ENCODE measurements at places on chromosomes 2 and 18.

DNA sequence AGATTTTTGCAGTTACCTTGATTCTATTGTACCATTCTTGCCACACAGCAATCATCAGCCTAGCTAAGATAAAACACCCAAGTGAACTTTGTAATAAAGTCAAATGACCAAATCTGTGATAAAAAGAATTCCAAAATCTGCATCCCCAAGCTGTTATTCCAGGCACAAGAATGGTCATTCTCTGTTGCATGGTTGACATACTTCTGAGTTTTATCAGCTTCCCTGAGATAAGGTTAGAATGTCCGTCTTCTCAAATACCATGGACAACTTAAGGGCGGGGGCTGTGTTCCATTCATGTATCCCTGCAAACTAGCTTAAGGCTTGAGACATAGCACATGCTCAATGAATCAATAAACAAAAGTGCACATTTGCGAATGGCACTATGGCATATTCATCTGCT is 8.1 kb upstream of the BMP10 start:
- H3K27me3 ChIP-seq, result no peaks in the 10 kb centered on the region
- no peaks in the 10 kb centered on the region for H3K4me1 ChIP-seq
- H3K27ac ChIP-seq, result no peak overlapping the region
- H3K36me3 ChIP-seq, result no peaks in the 10 kb centered on the region
- DNase-seq, result no peak

DNA sequence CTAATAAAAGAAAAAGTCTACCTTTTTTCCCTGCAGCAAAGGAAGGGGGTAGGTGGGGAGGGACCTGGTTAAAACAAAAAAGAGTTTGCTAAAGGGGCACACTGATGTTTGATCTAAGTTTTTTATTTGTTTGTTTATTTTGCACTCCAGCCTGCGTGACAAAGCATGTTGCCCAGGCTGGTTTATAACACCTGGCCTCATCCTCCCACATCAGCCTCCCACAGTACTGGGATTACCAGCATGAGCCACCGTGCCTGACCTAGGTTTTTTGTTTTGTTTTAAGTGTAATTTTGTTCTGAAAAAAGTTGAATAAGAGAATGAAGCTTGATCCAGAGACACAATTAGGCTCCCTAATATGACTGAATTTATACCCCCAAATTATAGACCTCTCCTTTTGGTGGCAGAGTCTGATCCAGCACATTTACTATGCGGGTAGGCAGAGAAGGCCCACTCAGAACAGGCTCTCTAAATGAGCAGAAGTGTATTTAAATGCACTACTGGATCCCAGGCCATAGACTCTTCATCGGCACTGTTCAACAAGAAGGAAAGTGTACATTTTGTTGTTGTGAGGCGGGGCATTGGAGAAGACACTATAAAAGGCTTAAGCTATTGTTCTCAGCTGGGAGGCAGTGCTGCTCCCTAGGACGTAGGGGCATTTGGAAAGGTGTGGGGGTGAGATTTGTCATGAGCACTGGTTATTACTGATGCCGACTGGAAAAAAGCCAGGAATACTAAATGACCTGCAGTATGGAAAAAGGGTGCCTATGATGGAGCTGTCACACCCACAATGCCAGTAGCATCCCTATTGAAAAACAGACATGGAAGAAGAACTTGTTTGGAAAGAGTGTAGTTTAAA is 32.4 kb downstream of the MRPS9 start:
- H3K27me3 ChIP-seq, result no peaks in the 10 kb centered on the region
- H3K36me3 ChIP-seq, result no peaks in the 10 kb centered on the region
- peaks cover 21% of the 10 kb centered on the region for H3K4me1 ChIP-seq
- H3K27ac ChIP-seq, result peak overlapping the region; percentile 40

GRCh38 chr18:56488739-56489138 is 149.7 kb downstream of the TXNL1 start:
- H3K4me1 ChIP-seq, result no peaks in the 10 kb centered on the region
- no peaks in the 10 kb centered on the region for H3K27me3 ChIP-seq
- H3K36me3 ChIP-seq, result no peaks in the 10 kb centered on the region
- H3K27ac ChIP-seq, result no peak overlapping the region
- H3K4me3 ChIP-seq, result no peak overlapping the region
- no peak for DNase-seq

DNA sequence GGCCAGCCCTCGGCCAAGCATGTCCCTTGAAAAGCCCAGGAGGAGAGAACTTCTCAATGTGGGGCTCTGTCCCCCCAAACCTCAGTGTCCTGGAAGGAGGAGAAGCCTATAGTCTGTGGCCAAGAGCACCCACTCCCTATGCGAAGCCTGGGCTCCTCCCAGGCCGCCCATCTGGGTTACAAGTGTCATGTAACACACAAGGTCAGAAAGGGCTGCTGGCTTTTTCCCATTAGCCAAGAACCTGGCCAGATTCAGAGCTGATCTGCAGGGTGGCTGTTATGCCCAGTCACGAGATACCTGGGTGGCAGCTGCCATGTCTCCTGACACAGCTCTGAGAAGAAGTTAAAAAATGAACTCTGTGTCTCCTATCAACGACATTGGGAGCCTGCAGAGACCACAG is 170.7 kb downstream of the TNS1 start:
- no peaks in the 10 kb centered on the region for H3K36me3 ChIP-seq
- peaks cover 14% of the 10 kb centered on the region for H3K4me1 ChIP-seq
- peaks cover 13% of the 10 kb centered on the region for H3K27me3 ChIP-seq
- no peak for DNase-seq
- no peak overlapping the region for H3K4me3 ChIP-seq
- H3K27ac ChIP-seq, result no peak overlapping the region

DNA sequence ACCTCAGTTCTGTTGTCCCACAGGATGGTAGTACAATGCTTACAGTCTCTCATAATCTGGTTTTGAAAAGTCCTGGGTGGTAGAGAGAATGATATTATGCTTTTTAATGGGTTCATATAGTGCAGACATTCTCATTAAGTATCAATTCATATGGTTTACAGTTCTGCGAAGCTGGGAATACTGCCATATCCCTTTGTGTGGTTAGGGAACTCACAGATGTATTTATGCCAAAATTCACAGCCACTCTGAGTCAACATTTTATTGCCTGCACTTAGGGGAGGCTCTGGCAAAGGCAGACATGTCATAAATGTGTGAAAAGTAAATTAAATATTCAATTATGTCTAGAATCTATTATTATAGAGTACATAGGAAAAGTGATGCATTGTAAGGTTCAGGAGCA is 808.2 kb downstream of the SUCLG1 start:
- no peak overlapping the region for H3K4me3 ChIP-seq
- no peak overlapping the region for H3K27ac ChIP-seq
- DNase-seq, result no peak
- no peaks in the 10 kb centered on the region for H3K4me1 ChIP-seq
- H3K36me3 ChIP-seq, result no peaks in the 10 kb centered on the region

- H3K4me3 ChIP-seq, result no peak overlapping the region
- H3K4me1 ChIP-seq, result no peaks in the 10 kb centered on the region
- peaks cover 2% of the 10 kb centered on the region for H3K27me3 ChIP-seq
- no peaks in the 10 kb centered on the region for H3K36me3 ChIP-seq
These were observed 297.1 kb upstream of the RBMS1 start for GRCh38 chr2:160790738-160791137.

- H3K27ac ChIP-seq, result no peak overlapping the region
- no peaks in the 10 kb centered on the region for H3K4me1 ChIP-seq
- no peak for DNase-seq
- peaks cover 46% of the 10 kb centered on the region for H3K36me3 ChIP-seq
These were observed 40.8 kb downstream of the NTSR2 start for GRCh38 chr2:11629215-11629614.
